ENCODE measurements at places on chromosomes 16 and 17.

- DNase-seq, result no peak
Measured at GRCh38 chr17:72409405-72410002, 288.7 kb downstream of the SOX9 start.

GRCh38 chr17:82956726-82957468 lies 117.1 kb upstream of the ZNF750 start:
- no peak for DNase-seq

DNA sequence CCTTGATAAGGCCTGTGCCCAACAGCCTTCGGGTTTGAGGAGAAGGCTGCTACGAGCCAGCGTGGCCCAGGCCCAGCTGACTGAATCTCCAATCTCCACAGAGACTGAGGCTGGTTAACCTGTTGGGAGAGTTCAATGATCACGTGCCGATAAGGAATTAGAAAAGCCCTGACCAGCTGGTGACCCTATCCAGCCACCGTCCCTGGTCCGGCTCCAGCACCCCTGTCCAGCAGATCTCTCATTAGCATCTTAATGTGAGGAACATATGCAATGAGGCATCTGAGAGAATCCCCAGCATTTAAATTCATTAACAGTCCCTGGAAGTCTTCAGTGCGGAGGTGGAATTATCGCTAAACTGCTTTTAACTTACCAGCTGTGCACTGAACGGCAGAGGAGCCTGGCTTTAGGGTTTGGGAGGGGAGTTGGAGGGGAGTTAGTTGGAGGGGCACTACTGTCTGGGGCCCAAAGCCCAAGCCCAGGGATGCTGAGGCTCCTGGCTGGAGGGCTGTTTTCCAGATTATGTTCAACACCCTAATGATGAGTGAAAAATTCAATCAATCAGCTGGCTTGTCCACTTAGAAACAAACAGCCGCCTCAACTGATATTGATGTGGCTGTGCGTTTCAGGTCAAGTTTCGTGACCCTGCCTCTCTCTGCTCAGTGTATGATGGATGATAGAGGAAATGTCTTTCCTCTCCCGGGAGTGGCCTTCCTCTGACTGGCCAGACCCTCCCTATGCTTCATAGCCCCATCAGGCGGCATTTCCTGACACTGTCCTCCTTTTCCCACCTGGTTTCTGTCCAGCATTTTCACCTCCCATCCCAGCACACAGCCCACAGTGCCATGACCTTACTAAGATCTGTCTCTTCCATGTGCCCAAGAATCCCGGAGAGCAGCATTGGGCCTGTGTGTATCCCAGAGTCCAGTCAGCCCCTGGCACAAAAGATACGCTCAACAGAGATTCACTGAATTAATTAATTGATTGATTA lies 184.5 kb downstream of the CCT6B start:
- DNase-seq, result no peak

- DNase-seq, result no peak
Measured at GRCh38 chr16:49597796-49598195, 224.2 kb downstream of the C16orf78 start.

DNA sequence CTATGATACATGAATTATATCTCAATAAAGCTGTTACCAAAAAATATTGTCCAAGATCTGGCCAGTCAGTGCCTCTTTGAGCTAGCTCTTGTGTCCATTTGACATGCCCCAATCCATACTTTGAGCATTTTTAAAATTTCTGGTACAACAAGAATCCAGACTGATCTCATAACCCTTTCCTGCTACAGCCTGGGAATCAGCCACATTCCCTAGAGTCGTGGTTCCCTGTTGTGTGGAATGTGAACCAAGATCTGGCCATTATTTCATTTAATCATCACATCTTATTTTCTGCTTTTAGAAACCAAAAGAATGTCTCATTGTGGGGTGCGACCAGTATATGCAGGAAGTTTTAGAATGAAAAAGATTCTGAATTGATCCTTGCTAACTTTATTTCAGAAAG lies 34.3 kb upstream of the RPRML start:
- DNase-seq, result no peak

DNA sequence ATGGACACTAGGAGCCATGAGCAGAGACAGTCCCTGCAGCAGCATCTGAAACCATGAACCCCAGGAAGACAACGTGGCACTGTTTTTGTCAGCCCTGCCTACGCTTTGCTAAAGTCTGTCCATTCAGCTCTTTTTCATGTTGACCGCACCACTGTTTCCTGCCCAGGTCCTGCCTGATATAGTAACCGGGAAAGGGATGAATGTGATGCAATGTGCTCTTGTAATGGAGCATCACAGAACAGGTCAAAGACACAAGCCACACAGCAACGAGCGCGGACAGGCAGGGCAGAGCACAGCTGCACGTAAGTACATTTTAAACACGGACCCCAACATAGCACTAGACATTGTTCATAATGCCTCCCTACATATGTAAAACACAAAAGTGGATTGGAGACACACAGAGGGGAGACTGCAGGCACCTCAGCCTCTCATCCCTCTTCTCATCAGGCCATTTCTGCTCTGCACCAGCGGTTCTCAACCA lies 16.9 kb upstream of the TNFRSF13B start:
- no peak for DNase-seq

GRCh38 chr17:68868708-68869107 lies 86.5 kb downstream of the ABCA8 start:
- DNase-seq, result no peak

DNA sequence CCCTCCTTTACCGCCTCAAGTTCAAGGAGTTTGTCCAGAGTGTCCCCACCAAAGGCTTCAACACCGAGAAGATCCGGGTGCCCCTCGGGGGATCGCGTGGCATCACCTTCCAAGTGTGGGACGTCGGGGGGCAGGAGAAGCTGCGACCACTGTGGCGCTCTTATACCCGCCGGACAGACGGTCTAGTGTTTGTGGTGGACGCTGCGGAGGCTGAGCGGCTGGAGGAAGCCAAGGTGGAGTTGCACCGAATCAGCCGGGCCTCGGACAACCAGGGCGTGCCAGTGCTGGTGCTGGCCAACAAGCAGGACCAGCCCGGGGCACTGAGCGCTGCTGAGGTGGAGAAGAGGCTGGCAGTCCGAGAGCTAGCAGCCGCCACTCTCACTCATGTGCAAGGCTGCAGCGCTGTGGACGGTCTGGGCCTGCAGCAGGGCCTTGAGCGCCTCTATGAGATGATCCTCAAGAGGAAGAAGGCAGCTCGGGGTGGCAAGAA lies 1.1 kb downstream of the ARL4D start:
- no peak for DNase-seq

GRCh38 chr17:72423286-72423589 lies 302.4 kb downstream of the SOX9 start:
- DNase-seq, result no peak

DNA sequence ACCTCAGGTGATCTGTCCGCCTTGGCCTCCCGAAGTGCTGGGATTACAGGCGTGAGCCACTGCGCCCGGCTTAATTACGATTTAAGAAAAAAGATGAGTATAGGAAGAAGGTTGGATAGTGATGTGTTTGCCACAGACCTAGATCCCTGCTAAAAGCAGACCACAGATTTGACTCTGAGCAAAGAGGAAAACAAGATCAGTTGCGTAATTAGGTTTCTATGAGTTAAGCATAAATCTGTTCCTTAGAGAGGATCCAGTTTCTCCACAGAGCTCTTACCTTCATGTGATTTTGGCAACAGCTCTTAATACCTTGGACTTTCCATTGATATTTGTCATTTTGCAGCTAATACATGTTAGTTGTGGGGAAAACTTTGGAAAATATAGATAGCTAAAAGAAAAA lies 31.1 kb downstream of the CDH1 start:
- DNase-seq, result no peak

GRCh38 chr17:40168262-40168832 lies 8.9 kb upstream of the RAPGEFL1 start:
- DNase-seq, result peak; percentile 56

GRCh38 chr17:7997186-7997585 lies 5.2 kb upstream of the GUCY2D start:
- DNase-seq, result no peak

- DNase-seq, result no peak
Measured at GRCh38 chr16:55529018-55529417, 20.1 kb downstream of the LPCAT2 start.

- no peak for DNase-seq
Measured at GRCh38 chr16:4639899-4640509, 15.4 kb downstream of the MGRN1 start.

DNA sequence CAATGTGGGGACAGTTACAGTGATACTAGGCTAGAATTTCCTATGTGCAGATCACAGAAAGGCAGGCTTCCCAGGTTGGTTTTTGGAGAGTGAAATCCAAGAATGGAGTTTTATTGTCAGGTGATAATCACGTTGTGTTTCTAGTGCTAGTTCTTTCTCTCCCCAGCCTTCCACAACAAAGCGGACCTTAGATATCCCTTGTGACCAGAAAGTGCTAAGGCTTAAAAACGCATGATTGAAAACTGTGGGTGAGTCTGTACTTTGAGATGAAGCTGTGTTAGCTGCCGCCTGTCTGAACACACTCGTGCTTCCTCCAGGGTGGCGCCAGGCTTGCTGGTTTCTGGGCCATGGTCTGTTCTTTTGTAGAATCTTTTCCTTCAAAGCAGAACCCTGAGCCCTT lies 52.1 kb downstream of the BANP start:
- DNase-seq, result no peak

DNA sequence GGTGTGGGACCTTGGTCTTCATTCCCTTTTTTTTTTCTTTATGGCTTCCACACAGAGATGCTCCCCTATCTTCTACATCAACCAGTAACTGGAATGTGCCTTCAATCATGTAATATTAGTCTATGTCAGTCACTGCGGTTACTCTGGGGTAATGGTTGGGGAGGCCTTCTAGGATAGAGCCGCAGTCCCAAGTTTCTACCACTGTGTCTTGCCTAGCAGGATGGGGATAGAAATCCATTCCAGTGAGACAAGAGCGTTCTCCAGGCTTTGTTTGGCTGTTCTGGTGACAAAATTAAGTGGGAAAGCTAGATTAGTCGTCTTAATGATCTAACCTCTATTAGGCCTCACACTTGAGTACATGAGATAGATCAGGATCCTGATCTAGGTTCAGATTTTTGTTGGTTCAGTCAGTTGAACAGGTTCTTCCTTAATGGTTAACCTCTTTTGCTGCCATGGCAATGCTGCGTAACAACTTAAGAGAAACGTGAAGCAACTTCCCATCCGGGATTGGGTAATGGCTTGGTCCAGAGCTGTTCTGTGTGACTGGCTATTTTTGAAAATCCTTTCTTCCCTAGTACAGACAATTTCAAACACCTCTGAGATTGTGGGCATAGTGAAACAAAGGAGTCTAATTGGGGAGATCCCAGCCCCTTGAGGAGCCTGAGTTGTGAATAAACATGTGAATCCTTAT lies 8.7 kb downstream of the MSL1 start:
- no peak for DNase-seq

DNA sequence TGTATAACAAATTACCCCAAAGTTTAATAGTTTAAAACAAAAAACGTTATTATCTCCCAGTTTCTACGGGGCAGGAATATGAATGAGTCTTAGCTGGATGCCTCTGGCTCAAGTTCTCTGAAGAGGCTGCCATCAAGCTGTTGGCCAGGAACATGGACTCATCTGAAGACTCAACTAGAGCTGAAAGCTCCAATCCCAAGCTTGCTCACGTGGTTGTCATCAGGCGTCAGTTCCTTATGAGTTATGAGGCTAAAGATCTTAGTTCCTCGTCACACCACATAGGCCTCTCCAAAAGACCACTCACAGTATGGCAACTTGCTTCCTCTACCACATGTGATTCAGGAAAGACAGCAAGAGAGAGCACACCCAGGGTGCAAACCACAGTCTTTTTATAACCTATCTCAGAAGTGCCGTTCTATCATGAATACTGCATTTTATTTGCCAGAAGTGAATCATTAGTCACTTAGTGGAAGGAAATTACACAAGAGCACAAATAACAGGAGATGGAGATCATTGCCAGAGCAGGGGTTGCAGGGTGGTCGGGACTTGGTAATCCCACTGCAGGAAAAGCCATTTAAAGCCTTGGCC lies 48.7 kb upstream of the NLK start:
- DNase-seq, result no peak

GRCh38 chr17:46974086-46974485 lies 5.0 kb downstream of the RPRML start:
- no peak for DNase-seq

GRCh38 chr16:83200005-83200779 lies 573.4 kb downstream of the CDH13 start:
- DNase-seq, result no peak

DNA sequence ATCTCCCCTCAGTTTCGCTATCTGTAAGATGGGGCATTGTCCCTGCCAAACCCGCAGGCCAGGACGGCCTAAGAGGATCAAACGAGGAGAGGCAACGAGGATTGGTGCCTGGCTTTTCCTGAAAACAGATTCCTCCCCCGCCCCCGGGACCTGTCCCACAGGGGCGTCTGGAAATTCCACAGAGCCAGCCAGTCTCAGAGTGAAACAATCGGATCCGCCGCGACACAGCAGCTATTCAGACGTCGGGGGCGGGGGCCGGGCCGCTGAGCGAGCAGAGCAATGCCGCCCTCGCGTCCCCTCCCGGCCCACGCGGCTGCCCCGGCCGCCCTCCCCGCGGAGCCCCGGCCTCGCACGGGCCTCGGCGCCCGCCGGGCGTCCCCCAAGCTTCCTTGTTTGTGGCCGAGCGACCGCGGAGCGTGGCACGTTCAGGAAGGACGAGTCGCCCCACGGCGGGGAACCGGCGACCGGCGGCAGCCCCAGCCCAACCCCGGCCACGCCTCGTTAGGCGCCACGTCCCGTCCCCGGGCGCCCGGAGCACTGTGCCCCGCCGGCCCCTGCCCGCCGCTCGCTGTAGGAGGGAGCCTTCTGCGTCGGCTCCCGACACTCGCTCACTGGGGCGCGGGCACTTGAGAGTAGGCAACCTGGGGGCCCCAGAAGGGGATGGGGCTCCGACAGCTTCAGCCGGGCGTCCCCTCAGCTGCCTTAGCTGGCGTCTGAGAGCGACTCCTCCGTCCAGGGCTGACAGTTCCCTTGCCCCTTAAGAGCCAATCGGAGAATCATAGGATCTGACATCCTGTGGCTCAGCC lies 29.6 kb upstream of the PHOSPHO1 start:
- DNase-seq, result peak; percentile 28

- peak; percentile 40 for DNase-seq
Measured at GRCh38 chr17:27381007-27381501, 75.2 kb upstream of the KSR1 start.

GRCh38 chr17:56300144-56300543 lies 146.9 kb downstream of the ANKFN1 start:
- DNase-seq, result no peak

GRCh38 chr17:82789806-82790205 lies 37.9 kb downstream of the TBCD start:
- no peak for DNase-seq

GRCh38 chr16:22324787-22325597 lies 27.8 kb downstream of the POLR3E start:
- DNase-seq, result no peak

DNA sequence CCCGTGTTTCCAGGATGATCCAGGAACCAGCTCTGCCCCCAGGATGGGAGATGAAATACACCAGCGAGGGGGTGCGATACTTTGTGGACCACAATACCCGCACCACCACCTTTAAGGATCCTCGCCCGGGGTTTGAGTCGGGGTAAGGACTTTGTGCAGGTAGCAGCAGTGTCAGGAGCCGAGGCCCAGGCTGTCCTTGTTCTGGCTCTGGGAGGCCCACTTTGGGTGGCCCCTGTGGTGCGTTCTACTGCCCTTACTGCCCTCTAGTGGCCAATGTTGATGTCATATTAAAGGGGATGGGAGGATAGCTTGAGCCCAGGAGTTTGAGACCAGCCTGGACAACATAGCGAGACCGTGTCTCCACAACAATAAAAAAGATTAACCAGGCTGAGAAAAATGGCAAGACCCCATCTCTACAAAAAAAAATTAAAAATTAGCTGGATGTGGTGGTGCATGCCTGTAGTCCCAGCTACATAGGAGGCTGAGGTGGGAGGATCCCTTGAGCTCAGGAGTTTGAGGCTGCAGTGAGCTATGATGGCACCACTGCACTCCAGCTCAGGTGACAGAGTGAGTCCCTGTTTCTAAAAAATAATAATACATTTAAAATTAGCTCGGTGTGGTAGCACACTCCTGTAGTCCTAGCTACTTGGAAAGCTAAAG lies 20.9 kb upstream of the CLEC18A start:
- peak; percentile 40 for DNase-seq

All from iPS DF 19.7 (cell line).